ENCODE measurements at places on chromosomes 2 and 18. TPM values are rescaled to one million over a fixed set of nuclear protein-coding genes. Genes with fewer than 3 reads are reported as not detected.

The ELOA2 gene
- not detected for total RNA-seq

DNA sequence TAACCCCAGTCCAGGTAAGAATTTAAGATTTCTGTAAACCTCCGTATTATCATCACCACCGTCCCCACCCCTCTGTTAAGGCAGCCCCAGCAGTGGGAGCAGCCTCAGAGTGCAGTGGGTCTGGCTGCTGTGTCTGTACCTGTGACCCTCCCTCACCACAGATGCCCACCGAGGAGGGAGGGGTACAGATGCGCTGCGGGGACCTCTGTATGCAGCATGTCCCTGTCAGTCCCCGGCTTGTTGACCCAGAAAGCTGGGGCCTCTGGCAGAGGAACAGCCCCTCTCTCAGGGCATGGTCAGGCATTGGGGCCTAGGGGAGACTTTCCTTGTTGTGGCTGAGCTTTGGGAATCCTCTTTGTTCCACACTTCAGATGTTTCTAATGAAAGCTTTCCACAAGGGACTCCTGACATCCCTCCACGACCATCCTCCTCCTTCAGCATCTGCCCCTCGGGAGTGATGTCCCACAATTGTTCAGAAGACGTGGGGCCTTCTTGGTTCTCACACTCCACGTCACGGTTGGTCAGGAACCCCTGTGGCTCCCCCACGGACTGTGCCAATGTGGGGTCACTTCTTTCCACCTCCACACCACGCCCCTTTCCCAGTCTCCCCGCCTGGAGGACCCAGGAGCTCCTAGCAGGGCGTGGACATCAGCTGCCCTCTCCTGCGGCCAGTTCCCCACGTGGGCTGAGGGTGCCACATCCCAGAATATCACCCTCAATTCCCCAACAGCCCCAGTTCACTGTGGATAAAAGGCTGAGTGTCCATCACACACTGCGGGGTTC is 384.2 kb upstream of the MYT1L start:
- DNase-seq: no peak

DNA sequence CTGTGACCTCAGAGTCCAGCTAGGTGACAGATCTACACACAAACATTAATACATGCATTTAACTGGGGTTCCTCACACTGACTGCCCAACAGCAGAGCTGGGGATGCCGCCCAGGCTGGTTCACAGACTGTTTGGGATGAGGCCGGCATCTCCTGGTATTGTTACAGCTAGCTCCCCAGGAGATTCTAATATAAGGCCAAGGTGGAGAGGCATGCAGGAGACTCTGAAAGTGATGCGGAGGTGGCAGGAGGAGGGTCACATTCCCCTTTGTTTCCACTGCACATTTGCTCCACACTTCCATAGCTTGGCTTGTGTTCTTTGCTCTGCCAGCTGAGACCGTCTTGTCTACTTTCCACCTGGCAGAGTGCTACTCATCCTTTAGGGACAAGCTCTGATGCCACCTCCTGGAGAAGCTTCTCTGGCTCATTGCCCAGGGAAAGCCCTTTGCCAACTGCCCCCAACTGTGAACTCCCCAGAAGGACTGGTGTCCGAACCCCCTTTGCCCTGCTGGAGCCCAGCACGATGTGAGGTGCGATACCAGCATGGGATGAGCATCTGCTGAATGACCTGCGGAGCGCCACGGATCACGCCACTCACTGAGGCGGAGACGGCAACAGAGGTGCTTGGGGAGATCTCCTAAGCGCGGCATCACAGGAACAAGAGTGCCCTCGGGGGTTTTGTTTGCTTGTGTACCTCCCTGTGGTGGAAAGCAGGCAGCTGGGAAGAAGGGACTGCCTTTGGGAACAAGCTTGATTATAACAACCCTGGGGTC is 88.8 kb downstream of the UXS1 start:
- no peak for DNase-seq

The OSR1 gene
- 30.6 TPM for total RNA-seq

DNA sequence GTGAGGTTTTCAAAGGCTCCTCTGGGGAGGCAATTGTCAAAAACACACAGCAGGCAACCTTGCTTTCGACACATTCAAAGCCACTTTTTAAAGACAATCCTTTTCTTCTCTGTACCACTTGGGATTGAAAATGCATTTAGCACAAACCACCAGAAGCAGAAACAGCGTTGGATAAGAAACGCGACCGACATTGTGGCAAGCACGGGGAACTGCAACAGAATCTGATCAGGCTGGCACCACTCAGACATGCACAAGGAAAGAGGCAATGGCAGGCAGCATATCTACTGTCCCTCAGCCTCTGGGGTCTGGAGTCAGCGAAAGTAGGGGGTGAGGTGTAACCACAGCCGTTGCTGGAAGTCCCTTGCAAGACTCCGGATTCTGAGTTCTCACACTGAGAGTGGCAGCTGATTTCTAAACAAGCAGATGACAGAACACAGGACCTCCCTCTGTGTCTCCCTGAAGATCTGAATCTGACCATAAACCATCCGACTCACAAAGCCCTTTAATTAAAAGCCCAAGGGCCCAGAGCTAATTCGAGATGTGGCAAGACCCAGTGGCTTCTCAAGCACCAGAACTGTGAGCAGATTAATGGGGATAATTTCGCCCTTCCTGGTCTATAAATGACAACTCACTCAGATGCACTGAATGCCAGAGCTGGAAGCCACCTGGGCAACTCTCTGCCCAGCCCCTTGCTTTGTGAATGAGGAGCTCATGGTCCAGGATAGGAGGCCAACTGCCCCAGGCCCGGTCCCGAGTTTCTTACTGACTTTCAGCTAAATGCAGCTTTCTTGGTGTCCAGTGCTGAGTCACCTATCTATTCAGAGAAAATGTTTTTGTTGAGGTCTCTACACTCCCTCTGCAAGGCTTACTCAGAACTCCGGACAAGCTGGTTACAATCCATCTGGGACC is 29.6 kb downstream of the CYRIA start:
- DNase-seq: no peak

The REG3A gene
- not detected for total RNA-seq

GRCh38 chr2:239399433-239399920 is 1.3 kb downstream of the HDAC4 start:
- DNase-seq: peak; percentile 21
